Osteocyte (in vitro differentiated cells): ENCODE measurements at places on chromosomes 3 and 15. TPM values are rescaled to one million over a fixed set of nuclear protein-coding genes. Genes with fewer than 3 reads are reported as not detected.

Gene CPN2
- total RNA-seq: not detected in 2 replicates

Gene SH2D7
- not detected in 2 replicates for total RNA-seq

Gene P2RY1
- 0.67 and 0.91 TPM in 2 replicates for total RNA-seq

Gene ZNF770
- total RNA-seq: 34.7 and 36.9 TPM in 2 replicates

Gene KNG1
- total RNA-seq: not detected in 2 replicates

Gene DUOXA2
- total RNA-seq: not detected in 2 replicates

Gene PLD1
- total RNA-seq: 13.9 and 15.2 TPM in 2 replicates

Gene SOX14
- total RNA-seq: not detected in 2 replicates

Gene CCDC191
- total RNA-seq: 4.3 and 7.1 TPM in 2 replicates

Gene TRIM69
- total RNA-seq: 13.6 and 17.6 TPM in 2 replicates

Gene EPHB3
- 10.6 and 11.4 TPM in 2 replicates for total RNA-seq

Gene TSEN2
- 11.5 and 14.1 TPM in 2 replicates for total RNA-seq

Gene WDR72
- total RNA-seq: 0.26 and 0.38 TPM in 2 replicates

Gene TM4SF4
- total RNA-seq: not detected in 2 replicates

Gene TMEM207
- not detected in 2 replicates for total RNA-seq

Gene ZNF35
- total RNA-seq: 13.7 and 13.9 TPM in 2 replicates

Gene GOLGA6L10
- total RNA-seq: 1.6 and 2.9 TPM in 2 replicates
